CD8-positive, alpha-beta memory T cell (primary cell): ENCODE measurements at places on chromosomes 3 and 15. TPM values are rescaled to one million over a fixed set of nuclear protein-coding genes. Genes with fewer than 3 reads are reported as not detected.

Gene GPR62
- not detected for total RNA-seq

Gene CACNA1D
- 0.26 TPM for total RNA-seq

Gene TSEN2
- 29.8 TPM for total RNA-seq

DNA sequence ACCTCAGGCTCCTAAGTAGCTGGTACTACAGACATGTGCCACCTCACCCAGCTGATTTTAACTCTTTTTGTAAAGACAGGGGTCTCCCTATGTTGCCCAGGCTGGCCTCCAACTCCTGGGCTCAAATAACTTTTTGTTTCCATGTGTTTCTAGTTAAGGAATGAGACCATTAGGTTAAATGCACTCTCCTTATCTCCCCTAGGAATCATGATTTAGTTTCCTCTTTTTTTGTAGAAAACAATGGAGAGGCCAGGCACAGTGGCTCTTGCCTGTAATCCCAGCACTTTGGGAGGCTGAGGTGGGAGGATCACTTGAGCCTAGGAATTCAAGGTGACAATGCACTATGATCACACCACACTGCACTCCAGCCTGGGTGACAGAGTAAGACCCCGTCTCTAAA is 198.8 kb upstream of the C2CD4B start:
- H3K27me3 ChIP-seq, result peaks cover 3% of the 10 kb centered on the region
- H3K36me3 ChIP-seq, result no peaks in the 10 kb centered on the region
- DNase-seq, result no peak
- H3K4me3 ChIP-seq, result no peak overlapping the region
- no peaks in the 10 kb centered on the region for H3K4me1 ChIP-seq

DNA sequence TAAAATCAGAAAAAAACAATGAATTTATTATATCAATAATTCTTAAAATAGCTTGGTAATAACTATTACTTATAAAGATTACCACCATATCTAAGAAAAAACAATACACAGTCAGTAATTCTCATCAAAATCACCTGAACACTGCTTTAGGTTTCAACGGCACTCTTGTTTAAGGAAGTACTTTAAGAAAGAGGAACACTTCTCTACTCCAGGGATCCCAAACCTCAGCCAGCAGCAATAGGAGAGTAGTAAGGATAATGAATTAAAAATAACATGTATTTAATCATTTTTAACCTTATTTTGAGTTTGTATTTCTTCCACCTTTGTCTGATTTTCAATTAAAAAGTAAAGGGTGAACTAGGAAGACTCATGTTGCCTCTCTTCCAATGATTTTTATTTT is 494.0 kb upstream of the NR2F2 start:
- no peak overlapping the region for H3K4me3 ChIP-seq
- no peak overlapping the region for H3K27ac ChIP-seq
- H3K4me1 ChIP-seq, result peaks cover 30% of the 10 kb centered on the region
- H3K27me3 ChIP-seq, result no peaks in the 10 kb centered on the region

DNA sequence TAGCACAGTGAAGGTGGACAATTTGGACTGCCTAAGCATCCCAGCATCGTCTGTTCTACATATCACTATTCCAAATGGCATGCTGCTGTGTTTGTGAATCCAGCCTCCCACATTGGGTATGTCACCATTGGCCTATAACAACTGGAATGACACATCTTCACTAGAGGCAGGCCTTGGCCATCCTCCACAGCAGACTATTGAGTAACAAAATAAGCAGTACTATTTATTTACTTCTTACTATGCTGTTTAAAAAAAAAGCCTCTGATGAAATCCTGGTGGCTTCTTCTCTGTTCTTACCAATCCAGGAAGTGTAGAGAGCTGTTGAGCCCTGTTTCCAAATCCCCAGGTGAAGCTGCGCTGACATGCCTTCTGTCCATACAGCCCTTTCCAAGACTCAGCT is 30.6 kb upstream of the CERS3 start:
- no peak overlapping the region for H3K4me3 ChIP-seq
- H3K27me3 ChIP-seq, result no peaks in the 10 kb centered on the region
- DNase-seq, result no peak
- no peaks in the 10 kb centered on the region for H3K4me1 ChIP-seq
- no peaks in the 10 kb centered on the region for H3K36me3 ChIP-seq

GRCh38 chr15:93066834-93067648 is 22.0 kb downstream of the RGMA start:
- DNase-seq, result no peak
- no peak overlapping the region for H3K4me3 ChIP-seq
- H3K4me1 ChIP-seq, result peaks cover 2% of the 10 kb centered on the region
- H3K27ac ChIP-seq, result no peak overlapping the region
- H3K27me3 ChIP-seq, result peaks cover 13% of the 10 kb centered on the region

GRCh38 chr3:71330909-71331308 is 252.6 kb downstream of the FOXP1 start:
- H3K4me3 ChIP-seq, result no peak overlapping the region
- H3K36me3 ChIP-seq, result peaks cover 4% of the 10 kb centered on the region
- DNase-seq, result no peak
- H3K4me1 ChIP-seq, result no peaks in the 10 kb centered on the region

- no peaks in the 10 kb centered on the region for H3K4me1 ChIP-seq
- H3K27me3 ChIP-seq, result no peaks in the 10 kb centered on the region
- H3K27ac ChIP-seq, result no peak overlapping the region
- H3K36me3 ChIP-seq, result no peaks in the 10 kb centered on the region
- no peak overlapping the region for H3K4me3 ChIP-seq
- no peak for DNase-seq
These were observed 23.4 kb upstream of the GREM1 start for GRCh38 chr15:32694222-32694983.

- H3K4me3 ChIP-seq, result no peak overlapping the region
- H3K4me1 ChIP-seq, result no peaks in the 10 kb centered on the region
- no peaks in the 10 kb centered on the region for H3K27me3 ChIP-seq
- H3K36me3 ChIP-seq, result no peaks in the 10 kb centered on the region
- DNase-seq, result no peak
- H3K27ac ChIP-seq, result no peak overlapping the region
These were observed 623.4 kb upstream of the SGO1 start for GRCh38 chr3:20809356-20809755.

GRCh38 chr3:26712211-26713026 is 89.8 kb downstream of the LRRC3B start:
- no peak overlapping the region for H3K4me3 ChIP-seq
- no peak for DNase-seq
- H3K27me3 ChIP-seq, result no peaks in the 10 kb centered on the region
